ENCODE measurements at places on chromosomes 4 and X.

GRCh38 chr4:77676842-77677241 lies 71.2 kb downstream of the CXCL13 start:
- no peak for DNase-seq

GRCh38 chr4:165855191-165855590 lies 17.8 kb upstream of the TLL1 start:
- no peak for DNase-seq

- no peak for DNase-seq
These were observed 19.1 kb upstream of the ZXDA start for GRCh38 chrX:57929373-57929772.

GRCh38 chrX:17644001-17644400 lies 93.3 kb upstream of the SCML1 start:
- no peak for DNase-seq

DNA sequence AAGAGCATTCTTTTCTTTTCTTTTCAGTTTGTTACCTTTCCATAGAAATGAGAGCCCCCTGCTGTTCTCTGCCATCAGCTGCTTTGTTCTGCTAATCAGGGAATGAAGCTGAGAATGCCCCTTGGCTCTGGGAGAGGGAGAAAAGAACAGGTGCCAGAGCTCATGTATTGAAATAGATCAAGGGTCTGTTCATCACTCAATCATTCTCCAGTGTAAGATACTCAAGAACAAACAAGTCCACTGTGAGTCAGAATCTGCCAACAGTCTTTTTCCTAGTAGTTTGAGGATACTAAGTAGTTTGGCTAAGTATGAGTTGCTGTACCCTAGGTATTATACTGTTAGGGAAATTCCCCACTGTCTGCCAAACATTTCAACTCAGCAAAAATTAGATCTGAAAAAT lies 144.3 kb downstream of the RTL3 start:
- no peak for DNase-seq

DNA sequence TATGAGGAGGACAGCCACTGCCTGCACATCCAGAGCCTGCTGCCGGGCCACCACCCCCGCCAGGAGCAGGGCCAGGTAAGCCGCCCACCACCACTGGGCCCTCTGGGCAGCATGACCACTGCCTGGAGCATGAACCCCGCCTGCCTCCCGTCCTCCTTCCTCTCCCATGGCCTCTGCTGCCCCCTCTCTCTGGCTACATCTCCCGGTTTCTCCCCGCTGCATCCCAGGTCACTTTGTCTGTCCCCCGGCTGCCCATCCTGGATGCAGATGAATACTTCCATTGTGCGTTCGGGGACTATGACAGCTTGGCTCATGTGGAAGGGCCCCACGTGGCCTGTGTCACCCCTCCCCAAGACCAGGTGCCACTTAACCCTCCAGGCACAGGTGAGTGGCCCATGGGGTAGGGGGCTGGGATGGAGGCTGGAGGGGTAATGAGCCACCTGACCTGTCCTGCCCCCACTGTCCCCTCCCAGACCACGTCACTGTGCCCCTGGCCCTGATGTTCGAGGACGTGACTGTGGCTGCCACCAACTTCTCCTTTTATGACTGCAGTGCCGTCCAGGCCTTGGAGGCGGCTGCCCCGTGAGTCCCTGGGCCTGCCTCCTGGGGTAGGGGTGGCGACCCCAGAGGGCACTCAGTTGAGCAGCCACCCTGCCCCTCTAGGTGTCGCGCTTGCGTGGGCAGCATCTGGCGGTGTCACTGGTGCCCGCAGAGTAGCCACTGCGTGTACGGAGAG lies 6.0 kb downstream of the PLXNB3 start:
- no peak for DNase-seq

- DNase-seq, result no peak
These were observed 231.5 kb upstream of the DIAPH2 start for GRCh38 chrX:96453139-96453538.

- DNase-seq, result no peak
These were observed 54.5 kb upstream of the CHRNA9 start for GRCh38 chr4:40280586-40280985.

DNA sequence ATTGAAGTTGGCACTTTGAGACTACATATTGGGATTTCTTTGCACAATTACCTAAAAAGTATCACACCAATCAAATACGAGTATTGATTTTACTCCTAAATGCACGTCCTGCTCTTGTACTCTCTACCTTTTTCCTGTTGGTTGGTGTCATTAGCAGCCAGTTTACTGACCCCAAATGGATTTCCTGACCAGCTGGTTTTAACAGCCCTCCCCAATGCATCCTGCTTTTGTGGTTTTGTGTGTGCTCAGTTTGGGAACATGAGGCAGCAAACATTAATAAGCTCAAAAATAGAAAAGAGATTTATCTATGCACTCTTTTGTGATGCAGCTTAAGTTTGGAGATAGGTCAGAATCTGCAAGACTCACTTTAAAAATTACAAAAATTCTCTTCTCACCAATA lies 230.3 kb downstream of the MAPK10 start:
- no peak for DNase-seq

- no peak for DNase-seq
These were observed 143.6 kb downstream of the FNIP2 start for GRCh38 chr4:158912390-158912789.

- no peak for DNase-seq
These were observed 7.9 kb downstream of the PLK4 start for GRCh38 chr4:127888559-127888958.

DNA sequence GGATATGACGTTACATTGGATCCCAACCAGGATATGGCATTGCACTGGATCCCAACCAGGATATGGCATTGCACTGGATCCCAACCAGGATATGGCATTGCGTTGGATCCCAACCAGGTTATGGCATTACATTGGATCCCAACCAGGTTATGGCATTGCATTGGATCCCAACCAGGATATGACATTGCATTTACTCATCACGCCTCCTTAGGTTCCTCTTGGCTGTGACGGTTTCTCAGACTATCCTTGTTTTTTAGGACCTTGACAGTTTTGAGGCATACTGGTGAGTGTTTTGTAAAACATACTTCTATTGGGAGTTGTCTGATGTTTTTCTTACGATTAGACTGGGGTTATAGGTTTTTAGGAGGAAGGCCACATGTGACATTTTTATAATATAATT lies 5.4 kb upstream of the ACSL1 start:
- no peak for DNase-seq
